ENCODE measurements at places on chromosomes 1 and 21.

GRCh38 chr1:23100074-23100748, 68.4 kb downstream of the LUZP1 start:
- DNase-seq, result no peak

DNA sequence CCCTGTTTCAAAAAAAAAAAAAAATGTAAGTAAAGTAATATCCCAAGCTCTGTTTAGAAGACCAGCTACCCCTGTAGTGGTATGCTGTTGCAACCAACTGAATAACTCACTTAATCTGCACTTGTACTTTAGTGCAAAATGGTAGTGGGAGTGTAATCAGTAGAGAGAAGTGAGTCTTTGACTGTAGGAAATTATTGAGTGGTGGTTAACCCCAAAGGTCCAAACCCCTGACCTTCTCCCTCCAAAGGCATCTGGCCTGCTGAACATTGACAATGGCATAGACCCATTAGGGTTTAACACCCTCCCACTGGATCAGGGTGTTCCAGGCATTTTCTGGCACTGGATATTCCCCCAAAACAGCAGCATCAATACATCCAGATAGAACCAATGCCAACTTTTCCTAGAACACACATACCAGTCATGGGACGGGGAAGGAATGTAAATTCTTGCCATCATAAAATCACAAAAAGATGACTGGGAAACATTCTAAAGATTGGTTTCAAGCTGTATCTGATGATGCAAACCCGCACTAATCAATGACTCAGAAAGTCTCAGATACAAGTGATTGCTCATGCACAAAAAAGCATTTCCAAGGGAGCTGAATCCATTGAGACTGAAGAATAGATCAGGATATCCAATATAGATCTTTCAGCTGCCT, 110.3 kb downstream of the MRPL39 start:
- no peak for DNase-seq

- DNase-seq, result no peak
Observed at GRCh38 chr1:178509414-178510007, 3.4 kb upstream of the TEX35 start.

DNA sequence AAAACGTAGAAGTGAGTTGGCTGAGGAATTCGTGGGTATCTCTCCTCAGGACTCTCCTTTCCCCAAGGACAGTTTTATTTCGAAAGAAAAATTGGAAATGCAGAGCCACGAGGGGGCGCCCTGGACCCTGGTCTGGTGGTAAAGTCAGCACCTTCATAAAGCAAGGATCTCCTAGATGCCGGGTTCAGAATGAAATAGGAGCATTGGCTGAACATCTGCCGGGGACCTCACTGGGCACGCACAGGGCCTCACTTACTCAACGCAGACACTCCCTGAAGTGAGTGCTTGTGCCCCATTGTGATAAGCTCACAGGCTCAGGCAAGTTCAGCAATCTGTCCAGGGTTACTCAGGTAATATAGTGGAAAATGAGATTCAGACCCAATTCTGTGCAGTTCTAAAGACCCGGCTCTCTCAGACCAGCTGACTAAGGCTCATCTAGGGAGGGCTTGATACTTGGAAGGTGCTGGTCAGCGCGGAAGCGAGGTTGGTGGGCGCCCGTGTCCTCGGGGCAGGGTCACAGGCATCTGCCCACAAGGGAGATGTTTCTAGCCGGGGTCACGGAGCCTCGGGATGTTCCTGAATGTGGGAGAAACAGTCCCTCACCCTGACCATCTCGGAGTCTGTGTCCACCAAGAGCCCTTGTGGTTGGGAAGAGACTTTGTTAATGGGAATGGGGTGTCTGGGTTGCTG, 55.7 kb upstream of the ETV3 start:
- no peak for DNase-seq
